ENCODE measurements at places on chromosomes 7 and 10.
A peak's percentile ranks its signal among the peaks of the same experiment; 100 is the strongest.

- ATAC-seq, result no peak
These were observed 37.7 kb downstream of the NAMPT start for GRCh38 chr7:106246902-106247711.

DNA sequence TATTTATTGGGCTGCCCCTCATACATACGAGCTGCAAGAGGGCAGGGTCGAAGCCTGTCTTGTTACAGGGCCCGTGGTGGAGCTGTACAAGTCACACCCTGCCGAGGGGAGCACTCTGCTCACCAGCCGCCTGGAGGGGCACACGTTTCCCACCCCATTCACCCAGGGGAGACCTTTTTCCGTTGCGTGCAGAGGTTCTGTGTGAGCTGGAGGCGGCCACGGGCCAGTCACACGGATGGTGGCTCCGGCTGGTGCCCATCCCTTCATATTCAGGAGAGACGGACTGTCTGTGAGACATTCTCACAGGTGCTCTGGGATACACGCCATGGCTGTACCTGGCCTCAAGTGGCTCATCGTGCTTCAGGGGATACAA lies 47.9 kb upstream of the FAM20C start:
- ATAC-seq, result no peak

DNA sequence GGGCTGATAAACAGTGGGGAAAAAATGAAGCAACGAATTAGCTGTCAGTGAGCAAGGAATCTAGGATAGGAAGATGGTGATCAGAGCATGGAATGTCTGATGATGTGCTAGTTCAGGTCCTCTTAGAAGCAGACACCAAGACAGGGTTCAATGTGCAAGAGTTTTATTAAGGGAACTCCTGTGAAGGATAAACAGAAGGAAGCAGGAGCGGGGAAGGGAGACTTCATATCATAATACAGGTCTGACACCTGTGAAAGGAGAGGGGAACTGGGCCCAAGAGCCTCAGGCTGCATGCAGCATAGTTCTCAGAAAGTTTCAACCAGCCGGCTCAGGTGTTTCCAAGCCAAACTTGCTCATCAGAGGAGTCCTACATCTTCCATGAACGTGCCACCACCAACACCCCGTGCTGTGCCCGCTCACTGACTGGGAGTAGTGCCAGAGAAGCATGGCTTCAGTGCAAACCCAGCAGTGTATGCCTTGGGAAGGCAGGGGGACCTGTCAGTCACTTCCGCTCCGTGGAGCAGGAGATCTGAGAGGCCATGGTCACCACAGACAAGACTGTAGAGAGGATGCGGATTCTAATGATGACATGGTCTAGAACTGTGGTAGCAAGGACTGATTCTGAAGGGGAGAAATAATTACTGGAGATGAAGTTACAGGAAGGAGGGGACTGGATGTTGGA lies 45.8 kb downstream of the ZNF800 start:
- ATAC-seq, result no peak

GRCh38 chr10:48614481-48615390 lies 9.9 kb upstream of the ARHGAP22 start:
- ATAC-seq, result 0 out of 3 replicates have a peak, but pooled peaks have one; percentile 31

- ATAC-seq, result no peak
These were observed 204.0 kb upstream of the CELF2 start for GRCh38 chr10:10813656-10814055.

DNA sequence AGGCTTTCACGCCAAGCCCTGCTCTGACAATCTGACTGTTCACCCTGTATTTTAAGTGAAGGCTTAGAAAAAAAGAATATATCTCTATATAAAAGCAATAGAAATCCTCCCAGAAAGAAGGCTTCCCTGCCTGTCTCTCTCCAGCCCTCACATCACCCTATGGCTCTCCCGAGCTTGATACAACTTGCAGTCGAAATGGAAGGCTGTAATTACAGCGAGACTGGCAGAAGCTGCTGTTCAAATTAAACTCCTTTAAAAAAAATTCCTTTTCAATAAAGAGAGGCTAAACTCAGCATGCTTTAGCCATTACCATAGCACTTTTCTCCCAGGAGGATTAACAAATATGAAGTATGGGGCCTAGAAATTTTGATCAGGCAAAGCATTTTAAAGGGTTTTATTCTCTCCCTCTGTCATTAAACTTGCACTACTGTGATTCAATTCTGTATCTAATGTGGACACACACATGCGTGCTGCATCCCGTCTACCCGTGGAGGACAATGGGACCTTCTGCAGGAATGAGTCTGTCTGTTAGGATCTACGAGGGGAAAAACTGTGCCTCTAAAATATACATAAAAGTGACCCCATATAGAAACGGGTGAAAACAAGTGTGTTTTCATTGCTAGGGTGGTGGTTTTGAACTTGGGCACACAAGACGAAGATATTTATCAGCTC lies 223.8 kb downstream of the USP6NL start:
- ATAC-seq, result no peak
